Stimulated activated CD4-positive, alpha-beta T cell treated with anti-CD3 and anti-CD28 coated beads, TNF-alpha, amount 100 ng/mL, for 24 hours (primary cell): ENCODE measurements at places on chromosomes 2 and 18.

DNA sequence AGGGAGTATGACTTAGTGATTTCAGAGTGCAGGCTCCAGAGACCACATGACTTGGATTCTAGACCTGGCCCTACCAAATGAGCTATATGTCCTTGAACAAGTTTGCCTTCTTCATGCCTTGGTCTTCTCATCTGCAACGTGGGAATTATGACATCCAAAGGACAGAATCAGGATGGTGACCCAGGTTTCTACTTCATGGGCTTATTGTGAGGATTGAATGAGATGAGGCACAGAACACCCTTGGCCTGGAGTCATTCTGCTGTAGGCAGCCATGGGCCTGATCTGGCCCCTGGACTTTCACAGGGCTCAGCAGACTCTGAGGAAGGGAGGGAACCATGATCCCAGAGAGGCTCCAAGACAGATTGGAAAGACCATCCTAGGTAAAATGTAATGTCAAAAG is 85.6 kb upstream of the HAAO start:
- no peak for DNase-seq

DNA sequence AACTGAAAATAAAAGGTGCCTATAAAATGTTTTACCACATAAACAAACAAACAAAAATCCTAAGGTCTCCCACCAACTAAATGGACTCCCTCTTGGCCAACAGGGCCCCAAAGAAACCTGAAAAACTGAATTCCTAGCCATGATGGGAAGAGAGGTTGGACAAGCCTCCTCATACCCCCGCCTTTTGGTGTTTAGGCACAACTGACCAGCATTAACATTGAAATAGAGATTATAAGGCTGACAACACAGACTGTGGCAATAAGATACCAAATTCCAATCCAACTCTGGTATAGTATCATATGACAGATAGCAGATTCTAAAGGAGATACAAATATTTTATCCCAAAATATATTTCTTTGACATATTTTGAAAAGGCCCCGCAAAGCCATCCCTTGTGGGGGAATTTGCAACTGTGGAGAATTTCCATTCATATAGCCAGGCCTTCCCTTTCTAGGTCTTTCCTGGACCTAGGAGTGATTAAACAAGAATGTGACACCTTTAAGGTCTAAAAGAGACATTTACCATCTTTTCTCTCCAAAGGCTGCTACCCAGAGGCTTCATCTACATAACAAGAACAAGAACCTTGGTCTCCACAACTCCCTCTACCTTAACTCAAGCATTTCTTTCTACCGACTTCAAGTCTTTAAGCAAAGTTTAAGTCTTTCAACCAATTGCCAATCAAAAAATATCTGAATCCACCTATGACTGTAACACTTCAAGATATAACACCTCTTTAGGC is 80.0 kb downstream of the CHN1 start:
- no peak for DNase-seq

GRCh38 chr2:151945186-151945585 is 117.0 kb upstream of the ARL5A start:
- no peak for DNase-seq

DNA sequence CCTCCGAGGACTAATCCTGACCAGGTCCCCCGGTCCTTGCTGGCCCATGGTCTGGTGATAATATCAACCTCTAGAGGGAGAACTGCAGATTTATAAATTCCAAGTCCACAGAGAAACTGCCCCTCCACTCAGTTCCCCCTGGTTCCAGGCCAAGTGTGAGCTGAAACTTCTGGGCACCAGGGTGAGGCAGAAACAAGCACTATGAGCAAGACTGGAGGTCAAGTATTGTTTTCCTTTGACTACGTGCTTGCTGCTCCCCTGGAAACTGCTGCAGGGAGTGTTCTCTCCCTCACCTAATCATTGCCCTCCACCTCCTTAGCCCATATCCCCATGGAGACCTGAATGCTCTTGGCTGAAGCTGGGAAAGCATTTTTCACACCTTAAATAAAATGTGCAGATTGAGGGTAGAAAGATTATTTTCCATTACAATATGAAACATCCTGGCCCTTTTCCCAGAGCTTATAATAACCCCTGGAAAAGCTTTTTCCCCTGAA is 135.2 kb downstream of the RDH14 start:
- DNase-seq = no peak

- DNase-seq = no peak
These were observed 197.9 kb downstream of the DSEL start for GRCh38 chr18:67318651-67319050.

GRCh38 chr2:139478165-139478914 is 698.1 kb upstream of the NXPH2 start:
- DNase-seq = no peak

- DNase-seq = no peak
These were observed 5.6 kb upstream of the MBOAT2 start for GRCh38 chr2:9008951-9009664.

GRCh38 chr2:120344976-120345581 is 857 bp upstream of the INHBB start:
- DNase-seq = no peak

DNA sequence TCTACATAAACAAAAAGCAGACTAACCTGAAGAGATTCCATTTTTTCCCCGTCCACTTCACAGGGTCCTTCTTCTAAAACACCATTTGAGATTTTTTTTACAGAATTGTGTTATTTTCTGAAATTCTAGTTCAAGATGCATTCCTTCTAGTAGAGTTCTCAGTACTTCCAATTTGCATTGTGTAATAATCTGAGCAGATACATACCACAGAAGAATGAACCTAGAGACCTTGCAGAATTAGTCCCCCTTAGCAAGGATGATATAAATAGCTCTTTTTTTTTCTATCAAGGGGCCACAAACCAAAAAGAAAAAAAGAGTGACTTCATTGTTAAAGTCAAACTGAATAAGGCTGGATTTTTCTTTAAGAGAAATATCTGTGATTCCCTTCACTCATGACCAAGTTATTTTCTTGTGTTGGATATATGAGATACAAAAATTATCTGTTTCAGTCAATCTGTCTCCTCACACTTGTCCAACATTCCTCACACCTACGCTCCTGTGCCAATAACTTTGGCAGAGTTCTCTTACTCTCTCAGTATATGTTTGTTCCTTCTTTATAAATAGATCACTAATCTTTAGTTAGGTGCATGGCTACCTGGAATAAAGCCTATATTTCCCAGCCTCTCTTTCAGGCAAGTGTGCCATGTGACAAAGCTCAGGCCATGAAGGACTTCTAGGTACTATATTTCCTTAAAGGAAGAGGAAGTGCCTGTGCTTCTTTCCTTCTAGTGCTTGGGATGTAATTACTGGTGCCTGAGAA is 183.5 kb downstream of the ZNF385B start:
- no peak for DNase-seq

- no peak for DNase-seq
These were observed 36.2 kb downstream of the CREB1 start for GRCh38 chr2:207565736-207566500.

- no peak for DNase-seq
These were observed 319.4 kb upstream of the SLC39A10 start for GRCh38 chr2:195337597-195337996.

GRCh38 chr2:159744363-159744762 is 32.1 kb downstream of the MARCHF7 start:
- DNase-seq = no peak

- no peak for DNase-seq
These were observed 77.8 kb upstream of the CCDC195 start for GRCh38 chr2:224793946-224794345.

GRCh38 chr2:95234286-95234785 is 27.0 kb downstream of the ZNF892 start:
- DNase-seq = no peak

DNA sequence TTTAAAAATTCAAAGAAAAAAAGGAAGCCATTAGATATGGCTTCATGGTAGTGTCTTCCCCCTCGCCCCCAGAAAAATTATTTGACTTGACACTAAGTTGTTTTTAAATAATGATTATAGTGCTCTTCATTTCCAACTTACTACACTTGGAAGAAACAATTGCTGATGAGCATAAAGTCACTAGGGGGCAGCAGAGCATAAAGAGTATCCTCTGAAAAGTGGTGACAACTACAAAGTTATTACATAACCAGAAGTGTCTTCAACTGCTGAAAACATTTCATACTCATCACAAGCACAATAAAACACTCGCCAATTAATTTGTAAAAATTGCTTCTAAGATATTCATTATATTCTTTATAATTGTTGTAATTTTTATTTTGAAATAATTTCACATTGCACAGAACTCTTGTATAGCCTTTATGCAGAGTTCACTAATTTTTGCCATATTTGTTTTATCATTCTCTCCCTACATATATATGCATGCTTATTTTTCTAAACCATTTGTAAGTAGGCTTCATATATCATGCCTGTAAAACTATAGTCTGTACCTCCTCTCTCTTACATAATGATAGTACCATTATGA is 54.9 kb downstream of the EXOC6B start:
- DNase-seq = no peak

DNA sequence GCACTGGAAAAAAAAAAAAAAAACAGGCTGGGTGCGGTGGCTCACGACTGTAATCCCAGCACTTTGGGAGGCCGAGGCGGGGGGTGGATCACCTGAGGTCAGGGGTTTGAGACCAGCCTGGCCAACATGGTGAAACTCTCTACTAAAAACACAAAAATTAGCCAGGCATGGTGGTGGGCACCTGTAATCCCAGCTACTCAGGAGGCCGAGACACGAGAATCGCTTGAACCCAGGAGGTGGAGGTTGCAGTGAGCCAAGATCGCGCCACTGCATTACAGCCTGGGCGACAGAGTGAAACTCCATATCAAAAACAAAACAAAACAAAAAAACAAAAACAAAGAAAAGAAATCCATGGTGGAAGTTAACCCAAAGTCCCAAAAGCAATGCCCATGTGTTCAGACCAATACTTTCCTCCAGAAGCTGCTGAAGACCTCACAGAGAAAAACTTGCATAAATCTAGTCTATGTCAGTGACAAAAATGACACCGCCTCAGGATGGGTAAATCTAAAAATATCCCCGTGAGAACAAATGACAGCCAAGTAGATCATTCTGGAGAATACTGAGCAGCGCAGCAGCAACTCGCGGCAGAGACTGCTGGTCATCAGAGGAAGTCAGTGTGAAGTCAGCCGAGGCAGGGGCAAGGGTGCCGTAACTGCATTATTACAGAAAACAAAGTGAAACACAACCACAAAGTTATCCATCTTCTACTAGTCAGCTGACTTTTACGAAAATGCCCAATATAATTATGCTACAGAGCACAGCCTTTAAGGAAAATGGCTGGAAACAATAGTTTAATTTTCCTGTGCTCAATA is 41.0 kb downstream of the LPIN2 start:
- DNase-seq = no peak

GRCh38 chr18:64398320-64398719 is 249.4 kb upstream of the LINC00305 start:
- DNase-seq = no peak

GRCh38 chr2:172578860-172579512 is 23.1 kb downstream of the PDK1 start:
- DNase-seq = no peak

DNA sequence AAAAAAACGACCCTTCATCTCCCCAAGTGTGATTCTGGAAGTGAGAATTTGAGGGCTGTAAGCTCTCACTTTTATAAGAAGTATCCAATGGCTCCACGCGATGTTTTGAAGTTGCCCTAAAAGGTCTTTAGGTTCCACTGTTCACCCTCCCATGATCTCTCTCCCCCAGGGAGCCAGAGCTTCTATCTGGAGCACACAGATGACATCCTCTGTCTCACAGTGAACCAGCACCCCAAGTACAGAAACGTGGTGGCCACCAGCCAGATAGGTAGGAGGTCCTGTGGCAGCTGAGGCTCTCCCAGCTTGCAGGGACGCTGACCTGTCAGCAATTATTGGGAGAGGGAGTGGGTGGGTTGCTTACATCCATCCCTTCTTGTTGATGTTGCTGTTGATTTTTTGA is 97.8 kb downstream of the RTN4 start:
- no peak for DNase-seq

- no peak for DNase-seq
These were observed 9.2 kb downstream of the SGPP2 start for GRCh38 chr2:222433332-222434173.

GRCh38 chr18:59547581-59548182 is 149.5 kb downstream of the CCBE1 start:
- no peak for DNase-seq

DNA sequence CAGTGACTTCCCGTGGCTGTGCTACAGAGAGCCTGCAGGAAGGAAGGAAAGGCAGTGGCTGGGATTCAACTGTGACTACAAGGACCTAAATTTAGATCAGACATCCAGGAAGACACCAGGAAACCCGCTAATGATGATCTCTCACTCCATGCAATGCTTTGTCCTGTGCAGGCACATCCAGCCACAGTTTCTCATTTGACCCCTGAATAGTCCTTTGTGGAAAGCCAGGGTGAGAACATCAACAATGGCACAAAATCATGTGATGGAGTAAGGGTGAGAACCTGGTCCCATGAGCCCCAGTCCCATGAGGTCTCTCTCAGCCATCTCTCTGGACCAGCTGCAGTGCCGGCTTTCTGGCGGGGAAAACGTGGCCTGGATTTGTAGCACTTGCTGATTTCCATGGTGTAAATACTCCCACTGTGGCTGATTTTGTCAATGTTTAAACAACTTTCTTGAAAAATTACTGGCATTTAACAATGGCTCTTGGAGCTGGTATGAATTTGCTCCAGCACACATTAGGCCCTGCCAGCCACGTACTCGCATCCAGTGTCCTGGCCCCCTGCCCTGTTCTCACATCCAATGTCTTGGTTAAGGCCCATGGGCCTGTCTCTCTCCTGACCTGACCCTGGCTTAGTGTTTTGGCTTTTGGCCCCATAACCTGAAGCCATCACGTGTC is 159.0 kb upstream of the HAAO start:
- no peak for DNase-seq
